ENCODE measurements at places on chromosomes 4 and X.

DNA sequence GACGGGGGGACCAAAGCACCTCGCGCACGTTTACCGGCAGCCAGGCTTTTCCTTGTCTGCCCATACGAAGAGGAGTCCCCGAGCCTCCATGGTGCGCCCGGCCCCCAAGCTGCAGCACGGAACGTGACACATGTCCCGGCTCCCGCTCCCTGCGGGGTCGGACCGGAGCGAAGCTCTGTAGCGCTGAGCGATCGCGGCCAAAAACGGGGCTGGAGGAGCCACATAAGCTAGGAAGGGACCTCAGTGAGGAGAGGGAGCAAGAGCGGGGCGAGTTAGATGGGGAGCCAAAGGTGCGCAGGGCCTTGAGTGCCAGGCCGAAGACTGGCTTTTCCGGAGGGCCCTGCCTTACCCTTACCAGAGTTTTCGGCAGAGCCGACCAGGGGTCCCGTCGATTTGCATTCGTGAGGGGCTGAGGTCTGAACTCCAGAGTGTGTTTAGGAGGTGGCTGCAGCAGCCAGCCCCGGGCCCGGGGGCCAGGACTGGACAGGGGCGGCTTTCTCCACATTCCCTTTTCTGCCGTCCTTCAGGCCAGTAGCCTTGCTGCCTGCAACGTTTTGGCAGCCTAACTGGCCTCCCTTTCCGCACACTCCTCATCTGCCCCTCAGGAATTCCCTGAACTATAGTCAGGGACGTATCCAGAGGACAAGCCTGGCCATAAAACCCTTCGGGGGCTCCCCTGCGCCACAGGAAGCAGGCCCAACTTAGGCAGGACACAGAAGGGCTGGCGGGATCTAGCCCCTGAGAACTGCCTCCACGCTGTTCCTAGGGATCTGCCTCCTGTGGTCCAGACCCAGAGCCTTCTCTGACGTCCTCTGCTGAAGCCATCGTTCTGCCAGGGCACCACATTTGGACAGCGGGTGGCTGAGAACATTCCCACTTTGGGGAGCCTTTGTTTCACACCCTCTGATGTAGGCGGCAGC, 689 bp downstream of the SSR4 start:
- DNase-seq, result no peak

- DNase-seq, result no peak
Observed at GRCh38 chr4:46329118-46329976, 60.6 kb downstream of the GABRA2 start.

DNA sequence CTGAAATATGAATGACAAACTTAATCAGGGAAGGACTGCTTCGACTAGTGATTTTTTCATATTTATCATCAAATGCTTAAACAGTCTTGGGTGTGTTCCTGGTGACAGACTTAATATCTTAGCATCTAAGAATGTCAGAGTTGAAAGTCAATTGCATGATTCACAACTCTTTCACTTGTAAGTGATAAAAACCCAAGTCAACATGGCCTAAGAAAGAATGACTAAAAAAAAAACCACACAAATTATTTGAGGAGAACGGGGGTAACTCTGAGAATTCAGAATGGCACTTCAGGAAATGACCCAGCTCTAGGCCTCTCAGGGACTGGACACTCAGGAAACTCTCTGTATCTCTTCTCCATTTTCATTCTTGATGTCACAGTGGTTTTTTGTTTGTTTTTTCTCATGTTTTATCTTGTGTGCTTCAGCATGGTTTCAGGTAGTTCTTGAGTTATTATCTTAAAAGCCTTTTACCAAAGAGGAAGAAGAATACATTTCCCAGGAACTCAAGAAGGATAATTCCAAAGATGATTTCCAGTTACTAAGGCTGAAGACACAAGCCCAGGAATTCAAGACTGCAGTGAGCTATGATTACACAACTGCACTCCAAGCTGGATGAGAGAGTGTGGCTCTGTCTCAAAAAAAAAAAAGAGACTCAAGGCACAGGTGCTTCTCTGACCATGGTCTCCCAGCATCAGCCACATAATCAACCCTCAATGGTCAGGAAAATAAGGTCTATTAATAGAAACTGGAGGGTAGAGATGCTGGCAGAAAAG, 1697.8 kb upstream of the IGFBP7 start:
- DNase-seq, result no peak

- no peak for DNase-seq
Observed at GRCh38 chrX:94178145-94178788, 504.3 kb downstream of the FAM133A start.

GRCh38 chr4:102388611-102389010, 43.3 kb upstream of the SLC39A8 start:
- no peak for DNase-seq

Measured in HFF-Myc (cell line).